Activated CD4-positive, alpha-beta memory T cell treated with anti-CD3 and anti-CD28 coated beads for 36 hours (primary cell): ENCODE measurements at places on chromosomes 16 and 17.

DNA sequence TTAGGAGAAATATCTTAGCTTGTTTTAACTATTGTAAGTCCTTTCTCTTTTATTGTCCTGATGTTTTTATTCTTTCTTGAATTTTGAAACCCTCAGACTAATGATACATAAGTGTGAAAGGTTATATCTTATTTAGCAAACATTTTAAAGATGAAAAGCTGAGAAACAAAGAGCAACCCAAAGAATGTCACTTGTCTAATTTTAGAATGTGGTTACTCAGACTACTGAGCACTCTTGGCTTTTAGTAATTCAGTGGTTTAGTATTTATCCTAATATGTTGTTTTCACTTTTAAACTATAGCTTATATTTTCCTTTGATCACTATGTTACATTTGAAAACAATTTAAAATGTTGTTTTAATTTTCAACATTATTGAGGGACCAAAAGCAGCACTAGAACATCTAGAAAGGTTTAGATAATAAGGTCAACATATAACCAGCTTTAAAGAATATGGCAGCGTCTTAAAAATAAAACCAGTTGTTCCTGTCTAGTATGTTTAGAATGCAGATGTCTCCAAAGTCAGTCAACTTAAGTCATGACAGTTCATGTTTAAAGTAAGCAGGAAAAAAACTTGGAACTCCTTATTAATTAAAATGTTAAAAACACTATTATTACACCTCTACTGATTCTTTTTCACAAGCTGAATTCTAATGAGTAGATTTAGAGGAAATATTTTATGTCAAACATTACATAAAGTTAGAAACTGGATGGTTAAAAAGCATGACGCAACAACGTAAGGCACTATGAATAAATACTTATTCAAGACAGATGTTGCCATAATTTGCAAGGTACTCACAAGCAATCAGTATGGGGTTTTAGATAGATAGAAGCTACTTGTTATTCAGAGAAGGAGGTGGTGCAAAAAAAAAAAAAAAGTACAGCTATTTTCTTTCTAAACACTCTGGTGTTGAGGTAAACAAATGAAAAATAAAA is 2.4 kb downstream of the MBTD1 start:
- peaks cover 56% of the 10 kb centered on the region for H3K4me1 ChIP-seq
- DNase-seq = no peak
- H3K36me3 ChIP-seq = peaks cover 16% of the 10 kb centered on the region
- no peaks in the 10 kb centered on the region for H3K27me3 ChIP-seq
- no peak overlapping the region for H3K27ac ChIP-seq

- peaks cover 12% of the 10 kb centered on the region for H3K4me1 ChIP-seq
- H3K4me3 ChIP-seq = no peak overlapping the region
- peak; percentile 50 for DNase-seq
- H3K36me3 ChIP-seq = peaks cover 2% of the 10 kb centered on the region
- peaks cover 25% of the 10 kb centered on the region for H3K27me3 ChIP-seq
Measured at GRCh38 chr16:2467528-2468232, 3.4 kb upstream of the NTN3 start.

GRCh38 chr16:15865742-15866141 is 8.9 kb upstream of the MYH11 start:
- DNase-seq = no peak
- H3K27me3 ChIP-seq = no peaks in the 10 kb centered on the region
- H3K36me3 ChIP-seq = peaks cover 5% of the 10 kb centered on the region
- H3K27ac ChIP-seq = no peak overlapping the region
- H3K4me1 ChIP-seq = no peaks in the 10 kb centered on the region
- no peak overlapping the region for H3K4me3 ChIP-seq

DNA sequence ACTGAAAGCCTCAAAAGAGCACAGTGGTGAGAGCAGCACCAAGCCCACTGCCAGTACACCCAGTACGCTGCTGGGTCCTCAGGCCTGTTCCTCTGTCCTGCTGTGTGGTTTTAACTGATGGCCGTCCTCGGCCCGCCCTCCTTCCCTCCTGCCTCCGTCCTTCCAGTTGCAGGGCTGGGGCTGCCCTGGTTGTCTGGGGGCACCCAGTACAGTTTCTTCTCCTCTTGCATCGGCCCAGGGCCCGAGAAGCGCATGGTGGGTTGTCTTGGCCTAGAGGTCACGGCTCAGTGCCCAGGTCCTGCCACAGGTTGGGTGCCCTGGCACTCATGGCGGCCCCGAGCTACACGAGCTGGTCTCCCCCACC is 70.8 kb upstream of the KCTD5 start:
- H3K4me1 ChIP-seq = peaks cover 8% of the 10 kb centered on the region
- DNase-seq = no peak
- no peak overlapping the region for H3K27ac ChIP-seq
- H3K27me3 ChIP-seq = no peaks in the 10 kb centered on the region
- H3K4me3 ChIP-seq = no peak overlapping the region

GRCh38 chr17:77772461-77772897 is 186.0 kb upstream of the TNRC6C start:
- H3K36me3 ChIP-seq = no peaks in the 10 kb centered on the region
- no peaks in the 10 kb centered on the region for H3K27me3 ChIP-seq
- H3K4me1 ChIP-seq = peaks cover 9% of the 10 kb centered on the region
- H3K27ac ChIP-seq = no peak overlapping the region
- no peak overlapping the region for H3K4me3 ChIP-seq
- peak; percentile 81 for DNase-seq

DNA sequence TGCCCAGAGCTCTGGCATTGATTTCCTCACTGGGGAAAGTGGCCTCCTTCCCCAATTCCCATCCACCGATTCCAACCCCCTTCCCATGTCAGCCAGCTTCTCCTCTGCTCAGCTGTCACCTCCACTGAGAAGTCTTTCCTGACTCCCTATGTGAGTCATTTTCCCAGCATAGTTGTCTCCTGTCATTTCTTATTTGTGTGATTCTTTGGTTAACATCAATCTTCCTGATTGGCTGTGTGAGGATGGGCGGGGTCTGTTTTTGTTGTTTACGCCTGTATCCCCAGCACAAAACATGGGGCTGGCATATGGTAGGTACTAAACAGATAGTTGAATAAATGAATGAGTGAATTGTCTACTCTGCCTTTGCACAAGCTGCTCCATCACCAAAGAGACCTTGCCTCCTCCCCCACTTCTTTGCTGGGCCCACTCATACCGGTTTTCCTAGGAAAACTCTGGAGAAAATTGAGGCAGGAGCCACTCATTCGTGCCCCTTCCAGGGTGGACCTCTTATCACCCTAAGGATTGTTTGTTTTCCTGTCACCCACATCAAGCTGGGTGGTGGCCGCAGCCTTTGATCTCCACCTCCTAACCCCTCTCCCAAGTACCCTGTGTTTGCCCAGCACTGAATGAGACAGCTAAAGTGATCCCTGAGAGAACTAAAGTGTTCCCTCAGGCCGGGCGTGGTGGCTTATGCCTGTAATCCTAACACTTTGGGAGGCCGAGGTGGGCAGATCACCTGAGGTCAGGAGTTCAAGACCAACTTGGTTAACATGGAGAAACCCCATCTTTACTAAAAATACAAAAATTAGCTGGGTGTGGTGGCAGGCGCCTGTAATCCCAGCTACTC is 1.2 kb upstream of the GRB7 start:
- no peaks in the 10 kb centered on the region for H3K36me3 ChIP-seq
- peaks cover 13% of the 10 kb centered on the region for H3K27me3 ChIP-seq
- no peak overlapping the region for H3K4me3 ChIP-seq
- no peak overlapping the region for H3K27ac ChIP-seq
- DNase-seq = no peak

DNA sequence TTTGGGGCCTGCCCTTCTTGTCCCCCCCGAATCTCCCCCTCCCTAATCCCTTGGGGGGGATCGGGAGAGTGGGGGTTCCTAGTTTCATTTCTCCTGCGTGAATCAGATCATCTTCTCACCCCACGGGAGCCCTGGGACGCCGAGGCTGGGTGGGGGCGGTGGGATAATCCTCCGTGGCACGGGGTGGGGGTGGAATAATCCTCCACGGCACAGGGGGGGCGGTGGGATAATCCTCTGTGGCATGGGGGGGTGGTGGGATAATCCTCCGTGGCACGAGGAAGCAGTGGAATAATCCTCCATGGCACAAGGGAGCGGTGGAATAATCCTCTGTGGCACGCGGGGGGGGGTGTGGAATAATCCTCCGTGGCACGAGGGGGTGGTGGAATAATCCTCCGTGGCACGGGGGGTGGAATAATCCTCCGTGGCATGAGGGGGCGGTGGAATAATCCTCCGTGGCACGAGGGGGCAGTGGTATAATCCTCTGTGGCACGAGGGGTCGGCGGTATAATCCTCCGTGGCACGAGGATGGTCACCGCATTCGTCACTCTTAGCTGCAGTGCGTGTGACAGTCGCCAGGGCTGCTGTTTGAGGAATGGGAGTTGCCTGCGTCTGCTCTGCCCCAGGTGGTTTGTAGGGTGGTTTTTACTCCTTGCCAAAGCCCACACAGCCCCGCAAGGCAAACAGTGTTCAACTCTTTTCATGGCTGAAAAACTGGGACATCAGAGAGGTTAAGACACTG is 156.9 kb downstream of the LAT start:
- no peaks in the 10 kb centered on the region for H3K27me3 ChIP-seq
- no peak overlapping the region for H3K4me3 ChIP-seq
- H3K4me1 ChIP-seq = no peaks in the 10 kb centered on the region
- H3K36me3 ChIP-seq = peaks cover 8% of the 10 kb centered on the region
- DNase-seq = no peak
- H3K27ac ChIP-seq = no peak overlapping the region

- no peaks in the 10 kb centered on the region for H3K36me3 ChIP-seq
- H3K4me1 ChIP-seq = no peaks in the 10 kb centered on the region
- no peak for DNase-seq
- H3K27ac ChIP-seq = no peak overlapping the region
Measured at GRCh38 chr16:72125635-72126428, 32.2 kb downstream of the DHX38 start.
